ENCODE measurements at places on chromosomes 3 and 15.

DNA sequence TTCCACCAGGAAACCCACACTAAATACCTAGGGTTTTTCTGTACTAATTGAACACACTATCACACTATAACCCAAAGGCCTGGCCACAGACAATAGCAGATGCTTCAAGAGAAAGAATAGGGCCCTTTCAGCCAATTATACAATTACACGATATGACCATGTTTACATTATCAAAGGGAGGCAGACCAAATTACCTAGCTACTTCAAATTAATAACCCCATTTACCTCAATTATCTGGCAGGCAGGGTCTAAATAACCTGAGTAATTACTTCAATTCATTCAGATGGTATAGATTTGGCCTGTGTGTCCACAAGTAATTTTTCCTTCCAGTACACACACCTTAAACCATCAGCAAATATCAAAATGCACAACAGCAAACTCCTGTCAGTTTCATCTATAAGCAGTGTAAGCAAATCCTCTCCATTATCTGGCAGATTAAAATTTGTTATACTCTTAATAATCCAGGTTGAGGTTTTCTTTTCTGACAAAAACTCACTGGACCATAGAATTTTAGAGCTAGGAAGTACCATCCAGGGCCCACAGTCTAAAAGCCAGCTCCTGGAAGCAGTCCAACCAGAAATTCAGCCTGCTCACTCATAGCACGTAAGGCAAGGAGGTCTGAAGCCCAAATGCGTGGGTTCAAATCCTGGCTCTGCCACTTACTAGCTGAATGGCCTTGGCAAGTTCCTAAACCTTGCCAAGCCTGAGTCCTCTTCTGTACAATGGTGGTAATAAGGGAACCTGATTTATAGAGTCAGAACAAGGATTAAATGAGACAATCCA lies 51.8 kb downstream of the RFTN1 start:
- DNase-seq: no peak

GRCh38 chr15:29672923-29673809 lies 149.1 kb downstream of the TJP1 start:
- no peak for DNase-seq

GRCh38 chr3:73453666-73454065 lies 171.1 kb downstream of the PDZRN3 start:
- no peak for DNase-seq

DNA sequence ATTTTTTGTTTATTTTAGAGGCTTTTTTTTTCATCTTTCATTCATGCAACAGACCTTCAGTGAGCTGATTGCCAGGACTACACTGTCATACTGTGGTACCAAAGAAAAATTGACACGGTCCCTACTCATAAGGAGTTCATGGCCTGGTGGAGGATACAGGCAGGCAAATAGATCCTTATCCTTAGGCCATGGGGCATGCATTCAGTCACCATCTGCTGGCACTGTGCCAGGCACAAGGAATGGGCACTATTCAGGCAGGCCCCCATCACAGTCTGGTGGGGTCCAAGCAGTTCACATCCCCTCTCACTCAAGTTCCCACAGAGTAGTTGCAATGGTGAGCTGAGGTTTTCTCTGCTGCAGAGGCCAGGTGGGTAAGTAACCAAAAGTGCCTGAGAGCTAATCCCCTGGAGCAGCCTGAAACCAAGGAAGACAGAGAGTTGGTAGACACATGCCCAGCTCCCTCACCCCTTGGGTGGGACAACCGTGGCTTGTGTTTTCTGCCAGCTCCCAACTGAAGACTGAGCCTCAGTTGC lies 17.3 kb downstream of the CISH start:
- no peak for DNase-seq

GRCh38 chr3:151178208-151178845 lies 24.7 kb downstream of the GPR171 start:
- DNase-seq: no peak

DNA sequence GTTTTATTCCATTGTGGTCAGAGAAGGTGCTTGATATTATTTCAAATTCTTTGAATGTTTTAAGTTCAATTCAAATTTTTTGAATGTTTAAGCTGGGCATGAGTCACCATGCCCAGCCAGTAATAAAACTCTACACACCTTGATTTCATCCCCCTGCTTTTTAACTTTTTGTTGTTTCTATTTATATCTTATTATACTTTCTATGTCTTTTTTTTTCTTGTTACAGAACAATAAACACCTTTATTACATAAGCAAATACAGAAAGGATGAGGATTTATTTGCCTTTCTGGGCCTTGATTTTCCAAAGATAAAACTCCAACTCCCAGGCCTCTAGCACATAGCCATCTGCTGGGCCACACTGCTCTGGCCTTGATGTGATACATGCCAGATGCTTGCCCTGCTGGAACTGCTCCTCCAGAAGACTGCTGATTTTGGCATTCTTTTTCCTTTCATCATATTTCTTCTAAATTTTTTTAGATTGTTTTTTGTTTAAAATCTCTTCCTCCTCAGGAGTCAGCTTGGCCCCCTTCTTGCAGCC lies 14.0 kb downstream of the DNAH12 start:
- DNase-seq: no peak

- no peak for DNase-seq
Observed at GRCh38 chr15:67009576-67010569, 55.5 kb upstream of the SMAD3 start.

DNA sequence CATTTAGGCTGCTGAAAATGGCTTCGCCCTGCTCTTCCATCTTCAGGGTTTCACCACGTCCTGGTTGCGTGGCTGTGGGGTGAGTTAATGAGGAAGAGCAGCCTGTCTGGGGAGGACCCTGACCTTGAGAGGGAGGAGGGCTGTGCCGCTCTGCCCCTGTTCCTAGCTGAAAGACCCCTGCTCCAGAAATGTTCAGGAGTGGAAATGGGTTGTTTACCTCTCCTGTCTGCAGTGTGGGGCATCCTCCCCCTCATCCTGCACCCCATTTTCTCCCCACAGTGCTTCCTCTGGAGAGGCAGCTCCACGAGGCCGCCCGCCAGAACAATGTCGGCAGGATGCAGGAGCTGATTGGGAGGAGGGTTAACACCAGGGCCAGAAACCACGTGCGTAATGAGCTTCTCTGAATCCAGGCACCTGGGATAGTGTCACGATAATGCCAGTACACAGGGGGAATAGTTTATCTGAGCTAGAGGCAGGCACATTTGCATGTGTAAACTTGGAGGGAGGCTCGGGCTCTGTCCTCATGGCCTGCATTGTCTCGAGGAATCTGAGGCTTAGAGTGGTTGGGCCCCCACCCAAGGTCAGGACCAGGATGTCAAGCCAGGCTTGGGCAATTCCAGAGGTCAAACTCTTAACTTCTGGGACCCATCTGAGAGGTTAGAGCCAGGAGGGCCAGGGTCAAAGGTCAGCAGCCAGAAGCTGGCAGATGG lies 4.0 kb downstream of the ANKDD1A start:
- no peak for DNase-seq

- no peak for DNase-seq
Observed at GRCh38 chr3:108527817-108528216, 17.4 kb upstream of the MYH15 start.

DNA sequence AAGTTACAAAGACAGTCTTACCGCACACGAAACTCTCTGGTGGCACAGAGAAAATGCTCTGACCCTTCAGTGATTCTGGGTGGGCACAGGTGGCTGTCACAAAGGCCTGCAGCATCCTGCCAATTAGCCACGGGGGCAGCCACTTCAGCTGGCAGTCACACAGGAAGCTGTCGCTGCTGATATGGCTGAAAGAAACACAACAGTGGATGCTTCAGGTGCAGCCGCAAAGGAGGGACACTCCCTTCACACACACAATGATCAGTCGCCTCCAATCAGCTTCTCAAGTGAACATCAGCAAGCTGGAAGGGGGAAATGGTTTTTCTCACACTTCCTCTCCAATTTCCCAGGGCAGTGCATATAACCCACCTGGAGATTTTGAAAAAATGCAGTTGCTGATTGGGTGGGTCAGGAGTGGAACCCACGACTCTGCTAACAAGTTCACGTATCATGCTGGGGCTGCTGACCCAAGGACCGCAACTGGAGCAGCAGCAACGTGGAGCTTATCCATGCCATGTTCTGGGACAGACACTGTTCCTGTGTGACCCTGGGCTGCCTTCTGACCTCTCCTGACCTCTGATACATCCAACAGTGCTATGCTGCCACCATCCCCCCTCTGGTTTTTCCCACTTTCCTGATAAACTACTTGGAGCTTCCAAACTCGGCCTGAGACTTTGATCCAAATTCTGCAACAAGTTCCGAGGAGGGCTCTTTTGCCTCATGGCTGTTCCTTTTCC lies 106.6 kb downstream of the LRIG1 start:
- DNase-seq: peak; percentile 55

- DNase-seq: no peak
Observed at GRCh38 chr15:40464595-40465185, 6.1 kb upstream of the CHST14 start.

DNA sequence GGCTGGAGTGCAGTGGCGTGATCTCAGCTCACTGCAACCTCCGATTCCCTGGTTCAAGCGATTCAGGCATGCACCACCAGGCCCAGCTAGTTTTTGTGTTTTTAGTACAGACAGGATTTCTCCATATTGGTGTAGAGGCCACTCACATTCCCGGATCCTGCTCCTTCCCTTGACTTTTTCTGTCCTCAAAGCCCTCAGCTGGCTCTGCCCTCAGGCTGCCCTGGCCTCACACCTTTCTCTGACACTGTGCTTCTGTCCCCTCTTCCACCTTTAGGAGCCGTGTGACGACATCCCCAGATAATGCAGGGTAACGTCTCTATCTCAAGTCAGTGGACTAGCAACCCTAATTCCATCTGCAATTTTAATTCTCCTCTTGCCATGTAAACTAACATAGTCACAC lies 8.6 kb upstream of the CYFIP1 start:
- DNase-seq: no peak
